Activated naive CD4-positive, alpha-beta T cell (primary cell): ENCODE measurements at places on chromosomes 7 and 10.
A peak's percentile ranks its signal among the peaks of the same experiment; 100 is the strongest.

GRCh38 chr7:3232228-3232627 lies 68.8 kb upstream of the SDK1 start:
- no peak for DNase-seq

DNA sequence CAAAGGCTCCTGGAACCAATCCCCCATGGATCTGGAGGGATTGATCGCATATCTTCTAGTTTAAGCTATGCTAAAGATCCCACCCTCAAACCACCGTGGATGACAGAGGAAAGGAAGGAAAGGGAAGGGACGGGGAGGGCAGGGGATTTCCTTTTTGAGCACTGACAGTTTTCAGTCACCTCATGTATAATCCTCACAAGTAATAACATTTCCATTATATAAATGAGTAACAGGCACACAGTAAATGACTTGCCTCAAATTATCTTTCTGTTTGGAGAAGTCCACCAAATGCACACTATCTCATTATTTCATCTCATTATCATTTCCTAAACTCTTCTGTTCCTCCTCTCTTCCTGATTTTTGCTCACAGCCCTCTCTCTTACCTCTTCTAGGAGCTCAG lies 127.1 kb upstream of the AOAH start:
- DNase-seq, result no peak

DNA sequence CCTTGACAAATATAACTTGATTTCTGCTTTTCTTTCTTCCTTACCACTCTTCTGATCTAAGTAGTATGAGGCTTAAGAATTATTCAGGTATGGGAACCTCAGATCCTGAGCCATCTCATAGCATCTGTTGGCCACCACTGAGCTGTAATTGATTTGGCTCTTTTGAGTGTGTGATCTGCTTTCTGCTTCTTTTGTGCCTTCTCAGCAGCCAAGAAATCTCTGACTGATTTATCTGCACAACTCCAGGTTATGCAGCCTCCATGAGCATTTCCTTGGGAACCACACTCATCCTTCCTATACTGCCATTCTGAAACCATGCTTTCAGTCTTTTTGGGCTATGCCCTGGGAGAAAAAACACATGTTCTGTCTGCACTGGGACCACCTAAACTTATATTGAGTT lies 178.0 kb upstream of the FAM3C start:
- DNase-seq, result no peak

DNA sequence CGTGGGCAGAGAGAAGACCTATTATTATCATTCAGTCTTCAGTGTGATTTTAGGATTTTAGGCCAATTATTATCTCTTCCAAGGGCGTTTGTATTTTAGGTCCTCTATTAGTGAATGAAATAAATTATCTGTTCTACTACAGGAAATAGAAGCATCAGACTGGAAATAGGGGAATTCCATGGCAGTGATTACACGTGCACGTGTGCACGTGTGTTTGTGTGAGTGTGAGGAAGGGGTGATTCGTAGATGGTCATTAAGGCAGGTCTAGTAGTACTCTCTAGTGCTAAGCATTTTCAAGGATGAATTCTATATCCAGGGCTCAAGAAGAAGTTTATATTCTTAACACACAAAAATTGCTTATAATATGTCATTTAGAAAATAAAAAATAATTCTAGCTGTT lies 623.2 kb downstream of the GATA3 start:
- DNase-seq, result no peak

DNA sequence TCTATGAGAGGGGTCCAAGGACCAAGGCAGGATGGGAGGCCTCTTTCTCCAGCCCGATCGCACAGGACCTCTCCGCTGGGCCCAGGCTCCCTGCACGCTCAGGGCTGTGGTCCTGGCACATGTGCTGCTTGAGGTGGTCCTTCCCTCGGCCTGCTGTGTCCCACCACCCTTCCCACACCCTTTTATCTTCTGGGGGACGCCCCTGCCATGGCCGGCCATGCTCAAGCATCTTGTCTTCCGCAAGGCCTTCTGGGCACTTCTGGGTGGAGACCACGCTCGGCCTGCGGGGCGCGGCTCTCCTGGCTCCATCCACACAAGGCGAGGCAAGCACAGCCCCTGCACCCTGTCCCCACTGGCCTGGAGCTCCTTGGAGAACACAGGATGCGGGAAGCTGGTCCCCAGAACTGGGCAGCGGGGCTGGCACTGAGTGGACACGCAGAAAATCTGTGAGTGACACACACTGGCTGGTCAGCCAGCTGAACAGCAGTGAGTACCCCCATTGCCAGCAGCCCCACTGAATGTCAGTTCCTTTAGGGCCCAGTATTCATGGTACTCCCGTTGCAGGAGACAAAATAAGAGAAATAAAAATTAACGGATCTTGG lies 115.9 kb downstream of the TCERG1L start:
- no peak for DNase-seq

DNA sequence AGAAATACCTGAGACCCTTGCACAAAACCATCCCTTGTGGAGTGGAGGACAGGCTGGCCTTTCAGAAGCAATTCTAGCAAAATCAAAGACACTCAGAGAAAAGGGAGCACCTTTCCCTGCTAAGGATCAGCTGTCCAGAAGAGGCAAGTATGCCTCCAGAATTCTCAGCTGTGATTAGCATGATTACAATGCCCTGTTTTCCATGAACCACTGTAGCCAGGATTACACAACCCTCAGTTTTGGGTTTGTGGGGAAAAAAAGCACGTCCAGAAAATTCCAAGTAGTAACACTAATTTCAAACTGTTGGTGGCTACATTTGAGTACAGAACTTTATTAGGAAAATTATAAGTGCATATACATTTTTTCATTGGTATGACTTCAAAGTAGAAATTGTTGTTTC lies 15.0 kb downstream of the CXCL12 start:
- no peak for DNase-seq

DNA sequence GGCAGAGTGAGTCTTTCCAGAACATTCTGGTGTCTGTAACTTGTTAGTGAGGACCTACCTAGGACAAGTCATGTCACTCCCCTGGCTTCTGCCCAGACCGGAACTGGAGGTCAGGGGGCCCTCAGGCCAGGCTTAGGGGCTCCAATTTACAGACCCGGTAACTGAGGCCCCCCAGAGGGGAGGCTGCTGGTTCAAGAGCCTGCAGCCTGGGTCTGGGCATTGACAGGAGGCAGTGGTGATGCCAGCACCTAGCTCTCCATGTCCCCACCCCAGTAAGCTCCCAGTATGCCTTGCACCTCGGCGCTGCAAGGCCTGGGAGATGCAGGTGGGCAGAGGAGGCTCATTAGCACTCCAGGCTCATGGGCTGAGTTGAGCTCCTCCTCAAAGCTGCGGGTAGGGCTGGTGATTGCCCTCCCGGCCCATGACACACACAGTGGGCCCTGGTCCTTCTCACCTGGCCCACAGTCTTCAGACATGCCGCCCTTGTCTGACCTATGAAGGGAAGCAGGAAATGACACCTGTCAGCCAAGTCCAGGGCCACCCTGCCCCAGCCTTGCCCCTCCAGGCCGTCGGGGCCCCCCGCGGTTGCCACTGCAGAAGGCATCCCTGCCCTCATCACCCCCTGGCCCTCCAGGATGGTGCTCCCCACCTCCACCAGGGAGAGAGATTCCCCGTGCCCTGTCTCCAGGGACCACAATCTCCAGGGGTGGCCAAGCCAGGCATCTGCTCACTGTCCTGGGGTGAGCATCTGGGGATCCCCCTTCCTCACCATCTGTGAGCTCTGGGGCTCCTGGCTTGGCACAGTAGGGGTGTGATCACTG lies 88.3 kb upstream of the TMEM248 start:
- no peak for DNase-seq

DNA sequence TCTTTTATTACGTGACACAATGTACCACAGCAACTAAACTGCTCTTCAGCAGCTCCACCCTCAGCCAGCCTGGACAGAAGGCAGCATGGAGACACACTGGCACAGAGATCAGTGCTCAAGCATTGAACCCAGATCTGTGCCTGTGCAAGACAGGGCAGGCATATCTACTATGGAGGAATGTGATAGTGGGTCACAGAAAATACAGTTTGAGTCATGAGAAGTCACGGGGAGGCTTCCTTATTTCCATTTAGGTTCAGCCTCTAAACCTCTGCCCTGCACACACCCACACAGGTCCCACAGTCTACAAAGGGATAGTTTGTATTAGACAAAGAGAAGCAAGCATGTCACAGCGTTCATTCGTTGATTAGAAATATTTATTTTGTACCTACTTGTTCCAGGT lies 187.4 kb upstream of the AGR3 start:
- no peak for DNase-seq

DNA sequence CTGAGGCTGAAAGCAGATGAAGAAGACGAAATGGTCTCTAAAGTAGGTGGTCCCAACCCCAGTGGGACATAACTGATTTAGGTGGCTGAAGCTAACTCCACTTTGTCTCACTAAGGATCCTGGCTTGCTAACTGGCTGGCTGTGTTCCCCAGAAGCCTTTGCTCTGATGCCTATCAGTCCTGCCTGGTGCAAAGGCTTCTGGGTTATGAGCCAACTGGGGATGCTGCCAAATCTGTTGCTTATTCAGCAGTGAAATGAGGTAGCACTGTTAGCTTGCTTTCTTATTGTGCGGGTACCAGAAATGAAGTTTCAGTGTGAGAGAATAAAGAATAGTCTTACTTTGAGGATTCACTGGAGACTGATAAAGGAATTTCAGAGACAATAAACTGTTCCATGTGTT lies 18.1 kb downstream of the PRKG1 start:
- no peak for DNase-seq

GRCh38 chr10:86038371-86038770 lies 328.2 kb downstream of the GRID1 start:
- DNase-seq, result no peak

DNA sequence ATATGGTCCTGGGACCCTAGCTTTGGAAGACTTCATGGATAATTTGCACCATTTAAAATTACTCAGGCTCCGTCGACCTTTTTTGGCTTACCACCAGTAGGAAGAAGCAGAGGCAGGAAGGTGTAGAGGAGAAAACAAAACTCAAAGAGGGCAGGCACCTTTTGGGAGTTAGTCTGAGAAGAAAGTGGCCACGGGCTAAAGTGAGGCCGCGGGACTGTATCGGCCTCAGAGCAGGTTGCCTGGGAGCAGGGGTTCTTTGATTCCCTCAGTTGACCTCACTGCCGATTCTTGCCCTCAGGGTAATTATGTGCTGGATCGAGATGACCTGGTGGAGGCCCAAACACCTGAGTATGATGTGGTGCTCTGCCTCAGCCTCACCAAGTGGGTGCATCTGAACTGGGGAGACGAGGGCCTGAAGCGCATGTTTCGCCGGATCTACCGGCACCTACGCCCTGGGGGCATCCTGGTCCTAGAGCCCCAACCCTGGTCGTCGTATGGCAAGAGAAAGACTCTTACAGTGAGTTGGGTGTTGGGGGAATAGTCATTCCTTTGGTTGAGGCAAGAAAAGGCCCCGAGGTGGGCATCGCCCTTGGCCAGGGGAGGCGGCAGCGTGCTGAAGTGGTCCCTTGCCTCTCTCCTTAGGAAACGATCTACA lies 3.1 kb downstream of the MEPCE start:
- DNase-seq, result no peak

DNA sequence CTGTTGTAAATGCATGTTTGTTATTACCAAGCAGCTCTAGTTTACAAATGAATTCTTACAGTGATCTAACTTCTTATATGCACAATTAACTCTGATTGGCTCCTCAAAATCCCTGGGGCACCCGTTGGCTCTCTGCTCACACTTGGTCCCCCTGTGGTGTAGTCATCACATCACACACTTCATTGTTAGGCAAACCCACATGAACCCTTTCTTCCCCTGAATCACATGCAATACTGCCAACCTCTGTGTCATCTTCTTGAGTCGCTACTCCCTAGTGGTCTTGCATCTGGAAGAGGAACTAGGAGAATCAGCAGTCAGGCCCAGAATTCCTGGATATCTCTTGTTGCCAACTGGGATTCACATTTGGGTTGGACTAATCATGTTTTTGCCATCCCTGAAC lies 73.1 kb downstream of the CD36 start:
- DNase-seq, result no peak

GRCh38 chr7:38686888-38687287 lies 55.7 kb upstream of the AMPH start:
- DNase-seq, result no peak

- DNase-seq, result no peak
Measured at GRCh38 chr7:70446448-70447143, 685.3 kb upstream of the GALNT17 start.

DNA sequence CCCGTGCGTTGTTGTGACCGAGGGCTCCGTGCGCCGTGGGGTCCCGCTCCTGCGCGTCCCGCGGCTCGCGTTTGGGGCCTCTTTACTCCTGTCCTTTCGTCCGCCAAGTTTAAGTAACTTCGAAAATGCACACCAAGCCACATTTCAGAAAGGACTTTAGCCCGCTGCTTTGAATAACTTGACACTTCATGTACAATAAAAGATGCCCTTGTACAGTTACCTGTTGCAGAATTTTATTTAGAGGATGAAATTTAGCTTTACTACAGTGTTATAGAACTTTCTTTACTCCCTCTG lies 459 bp downstream of the SUGCT start:
- DNase-seq, result peak; percentile 16

- no peak for DNase-seq
Measured at GRCh38 chr7:73602721-73603651, 21.3 kb downstream of the MLXIPL start.

GRCh38 chr10:82888809-82889455 lies 1013.9 kb downstream of the NRG3 start:
- no peak for DNase-seq

GRCh38 chr10:121833387-121833786 lies 94.4 kb downstream of the ATE1 start:
- no peak for DNase-seq

DNA sequence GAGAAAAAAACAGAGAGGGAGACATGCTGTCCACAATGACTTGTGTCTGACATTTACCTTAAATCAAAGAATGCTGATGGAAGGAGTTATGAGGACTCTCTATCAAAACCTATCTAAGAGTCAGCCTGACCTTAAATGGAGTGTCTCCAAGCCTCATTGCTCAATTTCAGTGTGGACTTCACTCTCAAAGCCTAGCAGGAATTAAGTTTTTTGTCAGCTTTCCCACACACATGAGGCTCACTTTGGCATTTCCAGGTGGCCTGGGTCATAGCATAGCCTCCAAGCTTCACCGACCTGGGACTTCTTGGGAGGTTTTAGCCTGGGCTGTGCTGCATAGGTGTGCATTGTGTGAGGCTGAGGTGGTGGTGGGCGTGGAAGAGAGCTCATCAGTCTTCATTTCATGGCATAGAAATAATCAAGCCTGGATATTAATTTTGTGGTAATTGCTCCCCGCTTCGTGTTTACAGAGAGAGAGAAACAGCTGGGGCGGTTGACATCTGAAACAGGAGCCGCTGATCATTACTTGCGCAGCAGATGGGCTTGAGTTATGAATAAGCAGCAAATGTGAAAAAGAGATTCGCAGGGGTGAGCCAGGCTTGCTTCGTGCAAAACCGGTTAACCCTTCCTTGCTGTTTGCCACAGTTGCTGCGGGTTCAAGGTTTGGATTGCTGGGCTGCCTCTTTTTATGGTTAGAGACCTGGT lies 647.8 kb downstream of the INHBA start:
- no peak for DNase-seq

- DNase-seq, result no peak
Measured at GRCh38 chr7:141666071-141666470, 35.9 kb downstream of the DENND11 start.

- DNase-seq, result no peak
Measured at GRCh38 chr10:88962336-88962735, 9.8 kb upstream of the ACTA2 start.
